Adrenal gland (tissue), 19 donors: ENCODE measurements at places on chromosomes 4 and X. TPM values are rescaled to one million over a fixed set of nuclear protein-coding genes. Genes with fewer than 3 reads are reported as not detected.

- DNase-seq = no peak
Measured at GRCh38 chr4:67220861-67221260, 324.4 kb downstream of the CENPC start.

The TBX22 gene
- not detected for total RNA-seq

DNA sequence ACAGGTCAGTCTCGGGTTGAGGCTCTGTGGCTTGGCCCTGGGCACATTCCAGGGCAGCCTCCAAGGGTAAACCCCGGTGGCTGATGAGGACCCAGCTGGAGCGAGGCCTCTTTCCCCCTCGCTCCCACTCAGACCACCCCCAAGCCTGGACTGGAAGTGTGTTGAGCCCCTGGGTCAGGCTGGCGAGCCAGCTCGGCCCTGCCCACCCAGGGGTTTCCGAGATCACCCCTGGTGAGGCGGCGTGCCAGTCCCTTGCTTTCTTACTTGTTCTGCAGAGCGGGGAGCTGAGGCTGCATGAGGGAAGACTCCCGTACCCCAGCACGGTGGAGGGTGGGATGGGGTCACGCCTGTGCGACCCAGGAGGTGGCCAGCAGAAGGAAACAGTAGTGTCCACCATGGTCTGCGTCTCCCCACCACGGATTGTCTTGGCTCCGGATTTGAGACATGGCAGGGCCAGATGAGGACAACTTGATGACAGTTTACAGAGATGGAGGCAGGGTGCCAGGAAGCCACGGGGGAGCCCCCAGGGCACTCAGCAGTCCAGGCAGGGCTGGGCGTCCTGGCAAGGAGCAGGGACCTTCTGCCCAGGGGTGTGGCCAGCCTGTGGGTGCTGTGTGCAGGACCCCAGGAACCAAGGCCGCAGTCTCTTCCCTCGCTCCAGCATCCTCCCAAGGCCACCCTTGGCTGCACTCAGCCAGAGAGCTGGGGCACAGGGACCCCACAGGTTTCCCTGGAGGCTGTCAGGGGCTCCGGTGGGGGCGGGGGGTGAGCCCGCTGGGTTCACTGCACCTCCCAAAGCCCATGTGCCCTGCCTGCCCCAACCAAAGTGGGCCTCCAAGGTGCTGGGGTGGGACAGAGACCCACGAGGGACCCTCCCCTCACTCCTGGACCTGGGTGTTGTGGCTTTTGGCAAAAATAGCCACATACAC, 6.6 kb upstream of the FGFRL1 start:
- no peak for DNase-seq

DNA sequence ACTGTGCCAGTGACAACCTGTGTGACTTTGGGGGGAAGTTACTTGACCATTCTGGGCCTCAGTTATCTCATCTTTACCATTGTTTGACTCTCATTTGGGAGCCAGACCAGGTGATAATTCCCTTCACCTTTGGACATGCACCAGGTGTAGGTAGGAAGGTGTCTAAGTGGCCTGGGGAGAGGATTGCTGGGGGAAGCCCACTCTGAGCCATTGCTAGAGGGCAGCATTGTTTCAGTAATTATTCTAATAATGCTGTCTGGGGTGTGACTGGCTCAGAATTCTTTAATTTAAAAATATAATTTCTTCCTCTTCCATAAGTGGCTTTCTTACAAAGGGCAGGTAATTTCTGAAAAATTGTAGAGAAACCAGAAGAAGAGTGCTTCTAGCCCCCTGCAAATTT, 104.3 kb downstream of the RTL9 start:
- DNase-seq = no peak

DNA sequence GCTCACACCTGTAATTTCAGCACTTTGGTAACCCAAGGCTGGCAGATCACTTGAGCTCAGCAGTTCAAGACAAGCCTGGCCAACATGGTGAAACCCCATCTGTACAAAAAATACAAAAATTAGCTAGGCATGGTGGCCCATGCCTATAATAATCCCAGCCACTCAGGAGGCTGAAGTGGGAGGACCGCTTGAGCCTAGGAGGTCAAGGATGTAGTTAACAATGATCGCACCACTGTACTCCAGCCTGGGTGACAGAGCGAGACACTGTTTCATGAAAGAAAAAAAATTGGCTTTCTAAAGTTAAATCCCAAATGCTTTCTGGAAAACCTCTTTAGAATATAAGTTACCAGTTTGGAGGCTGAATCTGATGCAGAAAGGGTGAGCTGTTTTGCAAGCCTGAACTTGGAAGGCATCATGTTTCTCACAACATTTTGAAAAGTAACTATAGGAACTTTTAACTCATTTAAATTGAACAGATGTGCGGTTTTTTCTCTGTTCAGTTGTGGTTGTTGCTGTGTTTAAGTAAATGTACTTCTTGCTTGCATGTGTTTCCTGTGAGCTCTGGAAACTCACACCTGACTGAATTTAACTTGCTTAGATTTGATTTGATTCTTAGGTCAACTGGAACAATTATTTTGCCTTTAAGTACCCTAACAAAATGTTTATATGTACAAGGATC, 39.8 kb upstream of the TMEM131L start:
- no peak for DNase-seq

GRCh38 chr4:160265014-160265413, 1162.1 kb downstream of the RAPGEF2 start:
- no peak for DNase-seq

GRCh38 chrX:38927592-38927991, 126.3 kb downstream of the MID1IP1 start:
- no peak for DNase-seq

DNA sequence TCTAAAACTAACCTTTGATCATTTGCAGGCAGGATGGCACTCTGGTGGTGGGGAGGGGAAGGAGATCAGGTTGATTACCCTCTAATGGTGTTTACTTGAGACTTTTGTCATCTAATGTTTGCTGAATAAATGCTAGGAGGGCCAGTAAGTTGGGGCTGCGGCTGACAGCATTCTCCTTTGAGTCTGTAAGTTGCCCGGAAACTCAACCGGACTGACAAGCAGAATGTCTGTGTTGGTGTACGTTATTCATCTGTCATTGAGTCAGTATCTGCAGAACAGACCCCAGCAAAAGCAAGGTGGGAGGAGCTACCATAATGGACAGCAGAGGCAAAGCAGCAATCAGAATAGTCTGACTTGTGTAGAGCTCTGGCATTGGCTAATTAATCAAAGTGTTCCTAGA, 1210.6 kb upstream of the PABPC4L start:
- DNase-seq = no peak

GRCh38 chr4:148060264-148061140, 328.6 kb downstream of the ARHGAP10 start:
- no peak for DNase-seq

DNA sequence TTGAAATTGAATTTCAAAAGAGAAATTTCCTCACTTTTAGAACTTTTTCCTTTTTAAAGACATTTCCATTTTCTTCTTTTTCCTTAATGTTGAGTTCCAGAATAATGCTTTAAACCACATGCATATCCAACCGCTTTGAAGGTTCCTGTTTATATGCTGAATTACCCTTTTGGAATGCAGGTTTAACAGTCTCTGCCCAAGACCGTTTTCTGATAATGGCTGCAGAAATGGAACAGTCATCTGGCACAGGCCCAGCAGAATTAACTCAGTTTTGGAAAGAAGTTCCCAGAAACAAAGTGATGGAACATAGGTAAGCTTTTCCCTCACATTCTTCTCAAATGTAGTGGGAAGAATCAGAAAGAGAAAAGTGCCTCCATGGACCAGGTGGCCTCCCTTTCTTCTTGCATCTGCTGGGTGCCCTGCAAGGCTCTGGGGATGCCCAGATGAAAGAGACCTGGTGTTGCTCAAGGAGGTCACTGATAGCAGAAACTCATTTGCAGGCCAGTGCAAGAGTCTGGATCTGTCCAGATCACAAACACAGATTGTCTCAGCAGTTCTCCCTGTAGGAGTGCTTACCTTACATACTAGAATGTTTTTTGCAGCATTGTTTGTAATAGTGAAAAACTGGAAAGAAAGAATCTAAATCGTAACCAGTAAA, 42.9 kb downstream of the MOSPD2 start:
- DNase-seq = peak; percentile 28

The IL3RA gene
- 3.1 TPM for total RNA-seq

- DNase-seq = no peak
Measured at GRCh38 chrX:2463973-2464676, 36.7 kb downstream of the DHRSX start.

GRCh38 chr4:16677001-16677944, 221.2 kb downstream of the LDB2 start:
- no peak for DNase-seq

The ARHGAP24 gene
- 8.7 TPM for total RNA-seq

- DNase-seq = no peak
Measured at GRCh38 chr4:152894673-152895072, 41.5 kb upstream of the FHDC1 start.

DNA sequence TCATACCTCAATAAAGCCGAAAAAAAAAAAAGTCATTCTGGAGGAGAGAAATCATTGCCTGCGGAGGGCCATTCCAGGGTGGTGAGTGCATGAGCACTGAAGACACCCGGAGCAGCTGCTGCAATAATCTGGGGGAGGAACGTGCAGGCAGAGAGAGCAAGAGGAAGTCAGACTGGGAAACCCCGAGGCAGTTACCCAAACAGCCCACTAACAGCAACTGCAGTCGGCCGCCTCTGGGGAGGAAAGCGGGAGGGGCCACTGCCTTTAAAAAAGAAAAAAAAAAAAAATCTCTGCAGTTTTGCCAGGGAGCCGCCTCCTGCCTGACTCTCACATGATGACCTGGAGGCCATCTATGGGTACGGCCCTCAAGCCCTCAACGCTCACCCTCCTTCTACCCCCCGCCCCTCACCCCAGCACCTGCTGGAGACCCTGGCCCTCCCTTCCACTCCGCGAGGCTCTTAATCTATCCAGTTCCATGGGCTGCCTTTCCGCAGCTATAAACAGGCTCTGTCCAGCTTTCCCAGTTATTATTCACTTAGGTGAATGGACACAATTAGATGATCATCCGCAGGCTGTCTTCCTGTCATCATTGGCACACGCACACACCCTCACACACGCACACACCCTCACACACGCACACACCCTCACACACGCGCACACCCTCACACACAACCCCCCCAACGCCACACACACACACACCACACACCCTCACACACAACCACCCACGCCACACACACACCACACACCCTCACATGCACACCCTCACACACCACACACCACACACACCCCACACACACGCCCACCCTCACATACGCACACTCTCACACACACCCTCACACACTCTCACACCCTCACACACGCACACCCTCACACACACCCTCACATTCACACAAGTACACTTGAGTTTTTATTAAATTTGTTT, 3.4 kb upstream of the AVPR2 start:
- DNase-seq = peak; percentile 70

- DNase-seq = no peak
Measured at GRCh38 chr4:156545003-156545785, 426.4 kb downstream of the PDGFC start.

DNA sequence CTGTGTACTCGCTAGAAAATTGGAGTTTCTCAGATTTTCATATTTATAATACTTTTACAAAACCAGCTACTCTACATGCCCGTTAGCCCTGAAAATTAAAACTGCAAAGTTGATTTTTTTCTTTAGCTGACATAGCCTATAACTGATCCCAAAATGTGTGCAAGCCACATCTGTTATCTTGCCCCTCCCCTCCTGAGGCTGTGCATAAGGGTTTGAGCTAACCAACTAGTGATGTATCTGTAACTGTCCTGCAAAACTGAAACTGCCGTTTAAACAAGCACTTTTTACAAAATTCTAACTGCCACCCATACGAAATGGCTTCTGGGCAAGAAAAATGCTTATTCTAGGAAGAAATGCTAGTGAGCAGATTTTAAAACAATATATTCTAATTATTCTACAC, 59.1 kb downstream of the EDNRA start:
- DNase-seq = no peak

DNA sequence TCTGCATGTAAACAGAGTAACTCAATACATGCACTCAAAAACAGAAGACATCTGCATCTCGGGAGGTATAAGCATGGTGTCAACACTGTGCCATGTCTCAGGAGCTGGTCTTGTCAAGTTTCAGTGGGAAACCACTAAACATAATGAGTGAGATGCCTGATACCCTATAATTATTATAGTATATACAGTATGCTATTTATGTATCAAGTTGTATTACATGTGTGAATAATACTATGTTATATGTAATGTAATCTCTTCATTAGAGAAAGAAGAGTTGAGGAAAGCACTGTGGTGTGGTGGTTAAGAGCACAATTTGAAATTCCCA, 2.5 kb downstream of the PPBP start:
- no peak for DNase-seq

DNA sequence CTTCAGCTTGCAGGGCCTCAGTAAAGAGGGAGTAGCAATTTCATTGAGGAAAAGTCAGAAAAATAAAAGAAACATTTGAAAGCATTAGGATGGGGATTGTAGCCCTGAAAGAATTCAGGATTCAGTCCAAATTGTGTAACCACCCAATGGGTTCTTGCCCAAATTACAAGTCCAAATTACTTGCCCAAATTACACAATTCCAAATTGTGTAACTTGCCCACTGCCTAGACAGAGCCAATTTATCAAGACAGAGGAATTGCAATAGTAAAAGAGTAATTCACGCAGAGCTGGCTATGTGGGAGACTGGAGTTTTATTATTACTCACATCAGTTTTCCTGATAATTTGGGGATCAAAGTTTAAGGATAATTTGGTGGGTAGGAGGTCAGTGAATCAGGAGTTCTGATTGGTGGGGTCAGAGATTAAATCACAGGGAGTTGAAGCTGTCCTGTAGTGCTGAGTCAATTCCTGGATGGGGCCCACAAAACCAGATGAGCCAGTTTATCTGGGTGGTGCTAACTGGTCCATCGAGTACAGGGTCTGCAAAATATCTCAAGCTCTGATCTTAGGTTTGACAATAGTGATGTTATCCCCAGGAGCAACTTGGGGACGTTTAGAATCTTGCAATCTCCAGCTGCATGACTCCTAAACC, 18.1 kb upstream of the PAGE5 start:
- no peak for DNase-seq

The AFM gene
- not detected for total RNA-seq

The SSX4B gene
- total RNA-seq = not detected

GRCh38 chr4:133741766-133742165, 459.8 kb downstream of the PABPC4L start:
- no peak for DNase-seq

The RADX gene
- 3.1 TPM for total RNA-seq

DNA sequence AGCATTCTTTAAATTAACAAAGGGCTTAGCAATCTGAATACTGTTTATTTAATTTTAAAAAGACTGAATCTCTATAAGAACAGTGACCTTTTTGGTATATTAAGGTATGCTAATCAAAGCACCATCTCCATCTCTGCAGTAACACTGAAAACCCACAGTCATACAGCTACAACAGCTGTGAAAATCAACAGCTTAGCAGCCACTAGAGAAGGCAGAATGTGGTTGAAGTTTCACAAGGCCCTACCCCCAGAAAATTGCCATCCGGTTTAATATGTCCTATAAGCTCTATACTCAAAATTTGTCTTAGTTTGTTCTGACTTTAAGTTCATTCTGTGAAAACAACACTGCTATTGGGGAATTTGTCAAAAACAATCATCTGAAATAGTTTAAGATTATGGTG, 128.7 kb downstream of the OPHN1 start:
- DNase-seq = no peak
